CD4-positive, alpha-beta T cell (primary cell): ENCODE measurements at places on chromosomes 1 and 21.

DNA sequence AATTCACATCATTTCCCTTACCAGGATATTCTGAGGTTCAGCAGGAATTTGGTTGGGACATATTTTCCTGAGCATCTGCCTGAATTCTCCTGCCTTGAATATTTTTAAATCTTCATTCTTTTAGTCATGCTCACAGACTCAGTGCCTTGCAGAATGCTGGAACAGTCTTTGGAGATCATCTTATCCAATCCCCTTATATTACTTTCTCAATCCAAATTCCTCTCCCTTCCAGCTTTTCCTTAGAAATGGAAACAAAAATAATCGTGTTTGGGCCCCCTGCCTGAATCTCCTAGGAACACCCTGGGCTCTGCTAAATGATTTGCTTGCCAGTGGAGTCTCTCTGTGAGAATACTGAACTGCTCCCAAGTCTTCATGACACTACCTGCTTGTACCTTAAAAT, 38.4 kb downstream of the LHX8 start:
- no peak for DNase-seq

DNA sequence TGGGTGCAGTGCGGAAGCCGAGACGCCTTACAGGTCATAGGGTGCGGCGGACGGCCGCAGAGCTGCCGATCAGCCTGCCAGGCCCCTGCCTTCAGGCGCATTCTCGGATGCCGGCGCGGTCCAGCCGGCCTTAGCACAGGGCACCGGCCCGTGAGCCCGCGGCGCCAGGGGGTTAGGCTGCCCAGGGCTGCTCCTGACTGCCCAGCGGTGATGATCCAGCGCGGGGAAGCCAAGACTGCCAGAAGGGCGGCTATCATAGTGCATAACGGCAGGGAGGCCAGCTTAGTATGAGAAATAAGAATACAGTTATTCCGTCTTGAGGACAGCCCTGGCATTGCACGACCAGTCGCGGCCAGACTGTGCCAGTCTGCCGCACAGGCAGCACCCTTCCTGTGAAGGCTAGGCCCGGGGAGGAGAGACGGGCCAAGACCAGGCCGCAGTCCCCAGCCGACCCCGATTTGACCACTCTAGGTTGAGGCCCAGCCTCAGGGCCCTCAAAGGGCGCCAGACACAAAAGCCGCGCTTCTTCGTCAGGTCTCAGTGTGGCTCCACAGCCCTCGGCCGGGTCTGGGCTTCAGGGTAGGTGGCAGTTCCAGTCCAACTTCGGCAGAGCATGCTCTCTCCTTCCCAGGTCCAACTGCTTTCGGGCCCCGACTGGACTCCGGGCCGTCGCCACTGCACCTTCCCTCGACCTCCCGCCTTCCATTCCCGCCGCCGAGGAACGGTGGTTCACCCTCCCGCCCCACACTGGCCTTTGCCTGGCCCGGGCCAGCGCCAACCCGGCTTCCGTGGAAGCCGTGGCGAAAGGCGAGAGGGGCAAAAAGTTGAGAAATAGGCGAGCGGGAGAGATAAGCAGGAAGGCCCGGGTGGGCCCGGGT, 829 bp downstream of the ALX3 start:
- no peak for DNase-seq

DNA sequence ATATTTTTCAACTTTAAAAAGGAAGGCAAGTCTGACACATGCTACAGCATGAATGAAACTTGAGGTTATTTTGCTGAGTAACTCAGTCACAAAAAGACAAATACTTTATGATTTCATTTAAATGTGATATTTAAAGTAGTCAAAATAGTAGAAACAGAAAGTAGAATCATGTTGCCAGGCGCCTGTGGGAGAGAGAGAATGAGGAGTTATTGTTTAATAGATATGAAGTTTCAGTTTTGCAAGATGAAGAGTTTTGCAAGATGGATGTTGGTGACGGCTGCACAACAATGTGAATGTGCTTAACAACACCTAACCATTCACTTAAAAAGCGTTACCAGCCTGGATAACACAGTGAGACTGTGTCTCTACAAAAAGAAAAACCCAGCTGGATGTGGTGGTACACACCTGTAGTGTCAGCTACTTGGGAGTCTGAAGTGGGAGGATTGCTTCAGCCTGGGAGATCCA, 20.7 kb upstream of the ATP1A1 start:
- no peak for DNase-seq

DNA sequence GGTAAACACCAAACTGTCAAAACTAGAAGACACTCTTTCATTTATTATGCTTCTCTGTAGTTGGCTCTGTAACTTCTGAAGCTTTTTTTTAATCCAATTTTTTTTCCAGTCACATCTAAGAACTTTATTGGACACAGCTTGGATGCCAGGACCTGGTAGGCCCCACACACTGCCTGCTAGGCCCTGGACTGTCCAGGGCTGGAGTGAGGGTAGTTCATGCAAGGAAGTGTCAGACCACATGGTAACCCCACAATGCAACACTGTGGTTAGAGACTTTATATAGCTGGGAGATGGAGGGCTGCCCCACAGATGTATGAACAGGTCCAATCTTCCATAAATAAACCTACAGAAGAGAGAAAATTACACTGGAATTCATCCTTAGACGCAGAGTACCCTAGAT, 7.1 kb downstream of the SLC2A1 start:
- DNase-seq = no peak

DNA sequence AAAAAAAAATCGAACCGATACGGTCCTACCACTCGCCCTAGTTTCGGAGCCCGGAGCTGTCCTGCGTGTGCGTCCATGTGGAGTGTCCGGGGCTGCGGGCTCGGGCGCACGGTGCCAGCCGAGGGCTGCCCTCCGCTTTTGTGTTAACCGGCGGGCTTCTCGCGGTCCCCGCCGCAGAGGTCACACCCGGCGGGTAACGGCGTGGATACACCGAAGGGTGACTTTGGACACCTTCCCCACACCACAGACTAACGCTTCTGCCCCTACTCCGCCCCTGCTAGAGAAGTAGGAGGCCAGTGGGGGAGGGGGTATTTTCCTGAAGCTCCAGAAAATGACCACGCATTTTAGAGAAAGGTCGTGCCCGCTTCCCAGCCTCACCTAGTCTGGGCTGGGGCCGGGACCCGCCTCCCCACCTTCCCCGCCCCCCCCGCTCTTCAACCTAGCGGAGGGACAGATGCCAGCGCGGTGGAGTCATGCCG, 609 bp upstream of the ATF3 start:
- DNase-seq = no peak

DNA sequence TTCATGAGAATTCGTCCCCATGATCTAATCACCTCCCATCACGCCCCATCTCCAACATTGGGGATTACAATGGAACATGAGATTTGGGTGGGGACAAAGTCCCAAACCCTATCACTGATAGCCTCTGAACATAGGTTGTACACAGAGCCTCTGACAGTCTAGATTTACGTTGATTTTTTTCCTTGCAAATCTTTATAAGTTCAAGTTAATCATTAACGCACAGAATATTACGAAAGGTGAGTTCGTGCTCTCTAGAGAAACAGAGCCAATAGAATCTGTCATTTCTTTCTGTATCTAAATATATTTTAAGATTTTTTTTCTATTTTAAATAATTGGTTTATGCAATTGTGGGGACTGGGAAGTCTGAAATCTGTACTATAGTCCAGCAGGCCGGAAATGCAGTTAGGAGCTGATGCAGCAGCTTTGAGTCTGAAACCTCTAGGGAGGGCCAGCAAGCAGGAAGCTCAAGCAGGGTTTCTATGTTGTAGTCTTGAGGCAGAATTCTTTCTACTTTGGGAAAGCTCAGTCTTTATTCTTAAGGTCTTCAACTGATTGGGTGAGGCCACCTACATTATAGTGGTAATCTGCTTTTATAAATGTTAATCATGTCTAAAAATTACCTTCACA, 61.0 kb downstream of the SELENOF start:
- no peak for DNase-seq

- no peak for DNase-seq
These were observed 150.3 kb downstream of the HMGB4 start for GRCh38 chr1:34013958-34014737.

DNA sequence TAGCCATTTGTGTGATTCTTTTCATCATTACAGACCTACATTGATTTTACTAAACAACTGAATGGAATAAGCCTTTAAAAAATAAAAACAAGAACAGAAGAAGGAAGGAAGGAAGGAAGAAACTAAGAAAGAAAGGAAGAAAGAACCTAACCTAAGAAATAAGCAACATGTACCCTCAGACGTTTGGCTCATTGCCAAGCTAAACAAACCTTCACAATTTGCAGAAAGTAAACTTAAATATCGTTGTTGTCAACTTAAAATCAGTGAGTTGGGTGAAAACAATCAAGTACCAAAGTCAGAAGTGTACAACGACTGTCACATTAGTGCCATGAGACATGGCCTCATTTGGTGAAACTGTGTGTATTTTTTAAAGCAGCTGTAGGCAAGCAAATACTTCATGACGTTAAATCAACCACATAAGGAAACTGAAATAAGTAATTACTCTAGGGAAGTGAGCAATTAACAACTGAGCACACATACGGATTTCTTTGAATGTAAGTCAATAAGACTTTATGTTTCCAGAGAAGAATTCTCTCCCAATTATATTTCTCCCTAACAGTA, 313.1 kb upstream of the TMPRSS15 start:
- no peak for DNase-seq

DNA sequence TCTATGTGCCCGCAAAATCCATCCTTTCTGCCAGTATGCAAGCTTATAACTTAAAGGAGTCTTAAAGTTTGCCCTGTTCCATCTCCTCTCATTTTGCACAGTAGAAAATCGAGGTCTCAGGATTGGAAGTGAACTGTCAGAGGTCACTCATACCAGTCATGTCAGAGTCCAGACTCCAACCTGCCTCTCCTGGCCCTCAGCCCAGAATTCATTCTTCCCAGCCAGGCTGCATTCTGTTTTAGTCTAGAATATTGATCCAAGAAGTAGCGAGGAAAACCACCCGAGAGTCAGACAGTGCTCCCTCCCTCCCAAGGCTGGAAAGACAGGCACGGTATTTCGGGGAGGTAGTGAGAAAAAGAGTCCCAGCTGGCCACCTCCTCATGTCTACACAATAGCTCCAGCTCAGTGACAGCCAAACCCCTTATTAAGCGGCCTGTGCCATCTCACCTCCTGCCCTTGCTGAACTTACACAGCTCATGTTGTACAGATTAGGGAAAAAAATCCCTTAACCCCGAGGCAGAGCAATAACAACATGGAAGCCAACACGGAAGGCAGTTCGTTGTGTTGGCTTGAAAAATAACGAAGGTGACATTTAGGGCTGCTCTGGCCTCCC, 89.4 kb downstream of the OMA1 start:
- DNase-seq = no peak

- no peak for DNase-seq
These were observed 28.4 kb upstream of the EDN2 start for GRCh38 chr1:41512701-41513382.

DNA sequence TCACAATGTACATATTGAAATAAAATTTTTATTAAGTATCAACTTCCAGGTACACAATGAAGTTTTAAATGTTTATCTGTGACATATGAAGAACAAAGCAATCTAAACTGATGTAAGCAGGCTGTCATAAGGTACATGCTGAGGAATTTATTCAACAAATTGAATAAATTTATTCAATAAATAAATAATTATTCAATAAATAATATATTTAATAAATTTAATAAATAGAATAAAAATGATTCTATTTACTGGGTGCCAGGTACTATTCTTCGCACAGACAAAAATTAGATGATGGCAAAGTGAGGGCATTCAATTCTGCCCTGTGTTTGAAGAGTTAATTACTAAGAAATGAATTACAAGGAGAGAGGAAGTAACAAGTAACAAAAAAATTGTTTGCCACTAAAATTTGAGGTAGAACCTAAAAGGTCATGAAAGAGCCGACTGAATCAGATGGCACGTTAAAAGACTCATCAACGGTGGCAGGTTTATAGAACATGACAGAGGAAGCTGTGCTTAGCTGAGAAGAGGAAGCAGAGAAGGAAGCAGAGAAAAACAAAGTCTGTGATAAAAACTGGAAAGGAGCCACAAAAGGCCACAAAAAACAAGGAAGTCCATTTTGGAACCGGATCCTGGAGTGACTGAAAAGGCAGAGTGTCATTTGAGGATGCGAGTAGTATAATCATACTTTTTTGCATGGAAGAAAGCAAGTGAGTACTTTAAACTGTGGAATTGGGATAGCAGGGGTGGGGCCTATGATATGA, 2.2 kb upstream of the USP24 start:
- no peak for DNase-seq

- DNase-seq = no peak
These were observed 67.6 kb upstream of the NBPF3 start for GRCh38 chr1:21372383-21372782.

GRCh38 chr1:3465091-3465934, 10.8 kb downstream of the ARHGEF16 start:
- DNase-seq = no peak

- DNase-seq = no peak
These were observed 279.8 kb upstream of the VAMP3 start for GRCh38 chr1:7491109-7491817.

DNA sequence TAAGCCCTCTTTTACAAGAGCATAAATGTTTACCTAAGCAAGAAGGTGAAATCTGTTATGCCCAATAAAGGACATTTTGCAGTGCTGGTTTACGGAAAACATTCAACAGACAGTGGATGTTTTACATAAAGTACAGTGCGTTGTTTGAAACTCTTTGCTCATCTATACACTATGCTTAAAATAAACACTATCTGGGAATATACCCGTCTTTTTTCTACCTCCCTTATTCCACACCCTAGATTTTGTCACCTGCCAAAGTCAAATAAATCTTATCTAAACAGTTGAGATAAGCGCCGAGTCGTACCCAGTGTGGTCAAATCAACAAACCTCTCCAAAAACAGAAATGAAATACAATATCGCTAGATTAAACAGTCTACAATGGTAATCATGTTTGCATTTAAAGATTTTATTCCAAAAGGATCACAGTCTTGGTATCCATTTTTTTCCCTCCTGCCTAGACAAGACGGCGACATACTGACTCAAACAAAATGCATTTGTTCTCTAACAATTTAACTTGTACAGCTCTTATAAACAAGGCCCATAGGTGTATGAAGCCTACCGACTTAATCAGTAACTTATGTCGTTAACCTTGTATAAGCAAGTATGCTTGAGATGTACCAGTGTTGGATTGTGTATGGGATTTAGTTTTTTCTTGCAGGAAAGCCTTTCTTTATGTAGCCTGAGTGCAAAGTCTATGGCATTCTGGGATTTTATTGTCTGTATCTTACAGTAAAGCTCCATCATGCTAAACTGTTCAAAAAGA, 189.1 kb downstream of the FMN2 start:
- DNase-seq = no peak

DNA sequence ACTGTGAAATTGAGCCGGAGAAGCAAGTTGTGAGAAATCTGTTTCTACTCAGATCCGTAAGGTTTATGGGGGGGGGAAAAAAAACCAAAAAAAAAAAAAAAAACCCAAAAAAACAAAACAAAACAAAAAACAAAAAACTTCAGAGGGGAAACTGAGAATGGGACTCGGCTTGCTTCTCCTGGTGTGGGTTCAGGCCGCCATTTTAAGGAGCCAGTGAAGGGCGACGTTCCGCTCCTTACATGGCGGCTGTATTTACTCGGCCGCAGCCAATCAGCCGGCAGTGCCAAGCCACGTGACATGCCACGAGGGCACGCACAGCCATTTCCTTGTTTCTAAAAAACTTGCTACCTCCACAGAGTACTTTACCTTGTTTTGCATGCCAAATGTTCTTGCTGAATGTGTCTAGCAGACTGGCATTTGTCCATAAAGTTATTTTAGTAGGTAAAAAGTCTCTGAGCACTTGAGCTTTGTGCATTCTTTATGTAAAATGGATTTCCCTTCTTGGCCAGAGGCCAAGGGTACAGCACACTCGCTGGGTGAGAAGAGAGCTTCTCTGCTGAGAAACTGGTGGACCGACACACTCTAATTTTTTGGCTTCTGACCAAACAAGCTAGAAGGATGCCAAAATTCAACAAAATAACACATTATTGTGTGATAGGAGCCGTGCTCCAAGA, 101.8 kb downstream of the NFIA start:
- DNase-seq = no peak

- DNase-seq = no peak
These were observed 14.7 kb downstream of the HSF2BP start for GRCh38 chr21:43644609-43645008.
